ENCODE measurements at places on chromosomes 4 and X.

DNA sequence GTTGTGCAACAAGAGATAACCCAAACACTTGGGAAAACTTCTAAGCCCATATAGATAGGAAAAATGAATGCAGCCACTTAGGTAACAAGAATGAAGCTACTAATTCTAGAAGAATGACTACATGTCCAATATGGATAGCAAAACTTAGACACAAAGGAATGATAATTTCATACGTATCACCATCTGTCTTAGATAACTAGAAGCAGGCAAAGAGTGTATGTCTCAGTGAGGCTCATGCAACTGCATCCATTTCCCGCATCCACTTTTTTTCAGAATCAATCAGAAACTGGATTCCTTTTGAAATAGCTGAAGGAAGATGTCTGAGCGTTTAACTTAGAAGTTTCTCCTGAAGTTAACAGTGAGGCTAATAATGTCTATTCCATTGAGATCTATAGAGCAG, 408.7 kb upstream of the PITX2 start:
- DNase-seq = no peak

GRCh38 chr4:150395872-150396271, 186.1 kb upstream of the MAB21L2 start:
- DNase-seq = peak; percentile 11

GRCh38 chrX:27336466-27337091, 126.6 kb downstream of the PPP4R3C start:
- no peak for DNase-seq

- DNase-seq = no peak
Observed at GRCh38 chr4:1240721-1241465, 8.0 kb downstream of the CTBP1 start.

GRCh38 chr4:138693526-138693925, 322.1 kb upstream of the NOCT start:
- DNase-seq = no peak

DNA sequence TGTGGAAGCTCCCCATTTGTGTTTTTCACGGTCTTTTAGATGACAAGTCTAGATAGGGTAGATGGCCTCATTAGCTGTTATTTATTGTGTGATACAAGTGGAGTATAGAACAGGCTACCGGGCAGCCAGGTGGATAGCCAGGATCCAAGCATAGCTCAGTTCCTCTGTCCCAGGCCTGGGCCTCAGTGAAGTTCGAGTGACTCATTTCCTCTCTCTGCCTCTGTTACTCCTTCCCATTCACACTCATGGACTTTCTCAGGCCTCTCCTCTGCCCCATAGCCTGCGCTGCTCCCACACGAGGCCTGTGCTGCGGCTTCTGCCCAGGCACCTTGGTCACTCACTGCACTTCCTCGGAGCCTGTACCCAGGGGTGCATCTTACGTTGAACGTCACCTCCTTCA, 54.5 kb downstream of the TENM3 start:
- DNase-seq = no peak

DNA sequence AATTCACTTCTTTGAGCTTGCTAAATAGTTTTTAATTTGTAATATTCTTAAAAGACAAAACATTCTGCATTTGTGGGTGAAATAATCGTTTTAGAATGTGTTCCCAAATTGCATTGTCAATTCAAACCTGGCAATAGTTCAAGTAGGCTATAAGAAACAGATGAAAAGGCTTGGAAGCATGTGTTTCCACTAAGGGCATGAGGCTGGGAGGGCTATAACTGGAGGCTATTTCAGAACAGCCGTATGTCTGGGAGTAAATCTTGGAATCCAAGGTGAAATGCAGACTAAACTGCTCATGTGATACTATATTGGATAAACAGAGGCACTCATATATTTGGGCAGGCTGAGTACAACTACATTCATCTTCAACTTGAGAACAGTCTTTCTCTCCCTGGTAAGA, 117.4 kb upstream of the GRPR start:
- no peak for DNase-seq

DNA sequence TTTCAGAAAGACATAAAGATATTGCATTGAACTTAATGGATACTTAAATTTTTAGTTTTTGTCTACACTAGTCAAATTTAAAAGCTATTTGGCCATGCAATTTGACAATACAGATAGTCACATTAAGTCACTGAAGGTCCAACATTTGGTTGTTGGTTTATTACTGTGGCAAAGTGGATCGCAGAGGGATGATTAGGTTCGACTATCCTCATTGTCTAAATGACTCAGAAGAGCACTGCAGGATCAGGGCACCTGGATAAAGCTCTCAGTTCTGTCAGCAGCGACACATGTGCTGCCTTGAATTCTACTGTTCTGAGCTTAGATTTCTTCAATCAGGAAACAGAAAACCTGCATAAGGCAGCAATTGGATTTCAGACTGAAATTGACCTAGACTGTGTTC, 130.7 kb downstream of the AMELX start:
- no peak for DNase-seq

GRCh38 chr4:148740701-148741100, 298.5 kb upstream of the NR3C2 start:
- DNase-seq = no peak

- DNase-seq = no peak
Observed at GRCh38 chr4:180449395-180449956, 1793.7 kb upstream of the TENM3 start.

DNA sequence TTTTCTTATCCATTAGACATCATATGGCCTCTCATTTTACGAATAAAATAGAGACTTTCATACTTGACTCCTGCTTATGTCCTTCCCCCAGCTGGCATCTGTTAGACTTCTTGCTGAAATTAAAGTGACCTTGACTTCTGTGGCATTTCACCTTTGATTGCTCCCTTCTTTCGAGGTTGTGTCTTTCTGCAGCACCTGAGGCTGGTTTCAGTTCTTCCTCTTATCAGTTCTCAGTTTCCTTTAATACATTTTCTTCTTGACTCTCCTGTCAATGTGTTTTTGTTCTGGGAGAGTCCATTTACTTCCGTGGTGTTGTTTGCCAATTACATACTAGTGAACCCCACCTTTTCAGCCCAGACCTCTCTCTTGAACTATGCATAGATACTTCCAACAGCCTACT, 81.6 kb downstream of the RBPJ start:
- no peak for DNase-seq

DNA sequence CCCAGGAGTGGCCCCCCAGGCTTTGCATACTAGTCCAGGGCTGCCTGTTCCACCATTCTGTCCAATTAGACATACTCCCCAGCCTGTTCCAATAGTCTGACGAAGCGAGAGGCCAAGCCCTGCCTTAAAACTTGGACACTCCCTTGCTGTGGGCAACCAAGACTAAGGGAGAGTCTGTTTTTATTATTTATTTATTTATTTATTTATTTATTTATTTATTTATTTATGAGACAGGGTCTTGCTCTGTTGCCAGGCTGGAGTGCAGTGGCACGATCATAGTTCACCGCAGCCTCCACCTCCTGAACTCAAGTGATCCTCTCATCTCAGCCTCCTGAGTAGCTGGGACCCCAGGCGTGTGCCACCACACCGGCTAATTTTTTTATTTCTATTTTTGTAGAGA, 6.6 kb downstream of the KIT start:
- no peak for DNase-seq

DNA sequence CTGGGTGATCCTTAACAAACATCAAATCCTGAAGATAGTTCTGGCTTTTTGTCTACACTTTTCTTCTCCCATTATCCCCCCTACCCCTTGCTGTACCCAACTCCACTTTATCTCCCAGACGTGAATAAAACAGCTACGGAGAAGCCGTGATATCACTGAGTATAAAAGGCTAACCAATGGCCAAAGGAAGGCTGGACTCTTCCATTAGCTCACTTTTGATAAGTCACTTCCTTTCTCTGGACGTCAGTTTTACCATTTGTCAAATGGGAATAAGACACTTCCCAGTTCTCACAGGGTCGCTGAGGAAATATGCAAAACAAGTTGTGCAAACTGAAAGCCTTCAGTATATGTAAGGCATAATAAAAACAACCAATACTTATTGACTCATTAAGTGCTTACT, 38.6 kb upstream of the EDA2R start:
- DNase-seq = no peak

DNA sequence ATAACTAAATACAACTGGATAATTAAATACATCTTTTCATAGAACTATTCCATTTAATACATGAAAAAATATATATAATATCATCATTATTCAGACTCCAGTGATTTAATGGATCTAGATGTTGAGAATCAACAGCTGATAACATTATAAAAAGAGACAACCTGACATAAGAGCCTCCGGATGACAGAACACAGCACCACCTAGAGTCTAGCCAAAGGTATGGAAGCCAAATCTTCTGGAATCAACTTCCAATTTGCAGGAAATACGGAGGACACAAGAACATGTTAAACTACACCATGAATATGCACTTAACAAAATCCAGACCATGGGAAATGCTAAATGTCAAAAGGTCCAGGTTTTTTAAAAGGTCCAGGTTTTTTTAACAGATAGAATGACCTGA, 55.0 kb downstream of the LRBA start:
- DNase-seq = no peak

DNA sequence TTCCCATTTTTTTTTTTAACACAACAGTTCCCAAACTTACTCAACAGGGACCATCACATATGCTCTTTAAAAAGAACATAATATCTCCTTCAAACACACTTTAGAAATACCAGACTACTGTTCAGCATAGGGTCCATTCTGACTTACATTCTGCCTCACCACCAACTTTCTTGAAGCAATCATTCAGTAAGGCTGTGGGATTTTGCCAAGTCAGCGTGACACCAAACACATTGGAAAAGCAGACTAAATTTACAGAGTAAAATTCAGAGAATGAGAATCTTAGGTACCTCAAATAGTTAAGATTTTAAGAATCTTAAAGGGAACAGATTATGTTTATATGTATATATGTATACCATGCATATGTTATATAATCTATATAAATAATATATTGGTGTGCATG, 7.2 kb upstream of the PUDP start:
- DNase-seq = no peak

- DNase-seq = no peak
Observed at GRCh38 chrX:51336584-51336983, 4.0 kb downstream of the NUDT10 start.

GRCh38 chrX:79259073-79259689, 108.0 kb downstream of the ITM2A start:
- peak; percentile 7 for DNase-seq

- DNase-seq = no peak
Observed at GRCh38 chr4:87530229-87530628, 1.1 kb upstream of the SPARCL1 start.

GRCh38 chr4:119795986-119796578, 167.5 kb upstream of the PDE5A start:
- no peak for DNase-seq

GRCh38 chrX:74420196-74421035, 877 bp upstream of the SLC16A2 start:
- DNase-seq = no peak

DNA sequence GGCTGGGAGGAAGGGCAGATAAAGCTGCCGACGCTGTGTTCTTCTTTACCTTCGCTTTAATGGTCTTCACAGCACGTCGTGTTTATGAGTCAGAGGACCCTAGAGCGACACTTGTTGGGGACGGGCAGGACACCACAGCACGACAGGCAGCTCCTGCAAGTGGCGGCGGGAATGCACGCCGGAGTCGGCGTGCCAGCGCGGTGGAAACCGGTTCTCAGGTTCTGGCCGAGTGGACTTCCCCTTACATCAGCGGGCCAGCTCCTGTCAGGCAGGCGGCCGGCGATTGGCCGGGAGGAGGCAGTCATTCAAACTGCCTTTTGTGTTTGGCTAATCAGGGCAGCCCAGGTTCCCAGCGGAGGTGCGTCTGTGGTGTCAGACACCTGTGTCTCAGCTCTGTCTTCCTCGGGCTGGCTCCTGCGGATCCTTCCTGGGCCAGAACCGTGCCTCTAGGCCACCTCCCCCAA, 150.9 kb downstream of the SHROOM3 start:
- DNase-seq = peak; percentile 2

GRCh38 chr4:184734758-184735157, 862 bp upstream of the CENPU start:
- no peak for DNase-seq

DNA sequence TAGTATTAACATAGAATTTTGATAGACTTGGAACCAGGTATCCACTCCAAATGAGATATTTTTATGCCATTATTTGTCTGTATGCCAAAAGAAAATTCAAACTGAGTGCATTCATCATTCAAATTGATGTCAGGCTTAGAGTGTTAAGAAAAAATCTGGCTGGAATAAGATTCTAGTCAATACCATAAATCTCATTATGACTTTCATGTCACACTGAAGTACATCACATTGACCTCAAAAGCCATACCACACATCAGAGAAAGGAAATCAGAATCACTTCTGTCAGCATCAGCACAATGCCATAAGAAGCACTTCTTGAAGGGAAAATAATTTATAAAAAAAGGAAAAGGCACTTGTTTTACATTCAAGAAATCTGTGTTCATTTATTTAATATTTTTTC, 119.0 kb upstream of the BMP3 start:
- DNase-seq = no peak

DNA sequence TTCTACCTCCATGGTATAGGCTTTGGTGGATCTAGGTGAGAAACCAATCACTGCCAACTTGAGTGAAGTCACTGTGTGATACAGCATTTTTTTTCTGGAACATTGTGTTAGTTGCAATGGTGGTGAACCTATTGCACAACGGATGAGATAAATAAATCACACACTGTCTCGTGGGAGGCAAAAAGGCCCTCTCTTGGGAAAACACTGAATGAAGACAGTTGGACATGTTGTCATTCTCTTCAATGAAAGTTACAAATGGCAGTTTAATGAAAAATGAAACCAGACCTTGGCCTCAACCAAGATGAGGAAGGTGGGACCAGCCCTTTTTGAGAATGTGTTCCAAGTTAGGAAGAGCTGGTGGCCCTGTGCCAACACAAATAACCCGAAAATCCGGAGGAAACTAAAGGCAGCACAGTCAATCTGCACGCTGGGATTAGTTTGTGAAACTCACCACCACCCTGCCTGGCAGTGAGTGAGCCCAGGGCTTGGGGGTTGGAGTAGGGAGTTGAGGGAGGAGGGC, 5.4 kb upstream of the ADGRG2 start:
- no peak for DNase-seq

DNA sequence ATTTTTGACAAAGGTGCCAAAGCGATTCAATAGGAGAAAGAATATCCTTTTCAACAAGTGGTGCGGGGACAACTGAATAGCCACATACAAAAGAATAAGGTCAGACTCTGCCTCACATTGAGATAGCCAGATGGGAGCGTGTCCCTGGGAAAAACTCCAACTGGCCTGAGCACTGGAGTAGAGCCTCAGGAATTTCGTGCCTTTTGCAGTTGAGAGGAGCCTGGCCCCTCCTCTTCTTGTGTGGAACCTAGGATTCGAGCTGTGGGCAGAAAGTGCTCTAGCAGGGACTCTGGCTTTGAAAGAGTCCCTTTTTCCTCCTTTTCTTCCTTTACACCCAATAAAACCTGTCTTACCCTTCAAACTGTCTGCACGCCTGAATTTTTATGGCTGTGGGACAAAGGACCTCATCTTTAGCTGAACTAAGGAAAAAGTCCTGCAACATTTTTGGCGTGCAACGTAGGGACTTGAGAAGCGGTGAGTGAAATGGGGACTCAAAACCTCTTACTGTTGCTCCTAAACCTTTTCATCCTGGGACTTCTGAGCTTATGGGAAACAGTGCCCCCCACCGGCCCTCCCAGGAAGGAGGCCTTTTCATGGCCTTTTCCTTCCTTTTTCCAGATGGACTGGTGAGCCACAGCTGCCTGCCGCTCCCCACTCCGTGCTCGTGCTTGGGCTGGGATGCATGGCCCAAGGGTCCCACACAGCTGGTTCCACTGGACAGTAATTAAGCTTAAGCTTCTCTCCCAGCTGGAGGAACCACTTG, 68.6 kb downstream of the BMP15 start:
- DNase-seq = no peak

Measured in stimulated activated CD8-positive, alpha-beta memory T cell treated with anti-CD3 and anti-CD28 coated beads, Interleukin-7, amount 100 ng/mL, for 48 hours (primary cell).